Glutamatergic neuron (in vitro differentiated cells): ENCODE measurements at places on chromosomes 1 and 21. TPM values are rescaled to one million over a fixed set of nuclear protein-coding genes. Genes with fewer than 3 reads are reported as not detected.

DNA sequence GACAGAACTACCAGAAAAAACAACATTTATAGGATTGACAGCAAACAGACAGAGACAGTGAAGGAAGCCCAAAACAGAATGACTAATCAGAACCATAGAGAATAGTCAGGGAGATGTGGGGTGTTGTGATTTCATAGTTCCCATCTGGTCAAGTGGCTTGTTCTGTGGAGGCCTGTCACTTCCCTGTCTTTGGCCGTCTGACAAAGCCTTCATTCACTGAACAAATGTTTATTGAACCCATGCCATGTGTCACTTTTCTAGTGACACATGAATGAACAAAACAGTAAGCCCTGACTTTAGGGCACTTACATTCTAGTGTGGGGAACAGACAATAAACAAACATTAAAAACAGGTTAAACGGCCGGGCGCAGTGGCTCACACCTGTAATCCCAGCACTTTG is 3.2 kb upstream of the SRRM1 start:
- DNase-seq, result no peak
- H3K27ac ChIP-seq, result no peak overlapping the region
- peaks cover 9% of the 10 kb centered on the region for H3K27me3 ChIP-seq
- no peaks in the 10 kb centered on the region for H3K36me3 ChIP-seq

TBX19 gene
- total RNA-seq, result 0.78 TPM

DNA sequence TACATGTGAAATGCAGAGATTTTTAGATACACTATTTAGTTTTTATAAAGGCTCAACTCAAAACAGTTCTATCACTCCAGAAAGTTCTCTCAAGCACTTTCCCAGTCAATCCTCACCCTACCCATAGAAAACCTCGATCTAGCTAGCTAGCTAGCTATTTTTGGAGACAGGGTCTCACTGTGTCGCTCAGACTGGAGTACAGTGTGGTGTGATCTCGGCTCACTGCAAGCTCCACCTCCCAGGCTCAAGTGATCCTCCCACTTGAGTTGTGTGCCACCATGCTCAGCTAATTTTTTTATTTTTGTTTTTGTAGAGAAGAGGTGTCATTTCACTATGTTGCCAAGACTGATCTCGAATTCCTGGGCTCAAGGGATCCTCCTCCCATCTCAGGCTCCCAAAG is 236.9 kb downstream of the RERE start:
- DNase-seq, result no peak
- H3K36me3 ChIP-seq, result no peaks in the 10 kb centered on the region
- no peaks in the 10 kb centered on the region for H3K27me3 ChIP-seq
- H3K4me3 ChIP-seq, result no peak overlapping the region
- H3K4me1 ChIP-seq, result peaks cover 40% of the 10 kb centered on the region

AMIGO1 gene
- 8.0 TPM for total RNA-seq

- H3K27ac ChIP-seq, result no peak overlapping the region
- H3K27me3 ChIP-seq, result no peaks in the 10 kb centered on the region
- H3K4me3 ChIP-seq, result no peak overlapping the region
- no peaks in the 10 kb centered on the region for H3K36me3 ChIP-seq
- no peaks in the 10 kb centered on the region for H3K4me1 ChIP-seq
Measured at GRCh38 chr1:89540406-89540970, 15.9 kb downstream of the LRRC8B start.

CELA2B gene
- not detected for total RNA-seq

- peak; percentile 29 for DNase-seq
- peaks cover 2% of the 10 kb centered on the region for H3K27me3 ChIP-seq
- H3K4me1 ChIP-seq, result peaks cover 16% of the 10 kb centered on the region
- no peak overlapping the region for H3K4me3 ChIP-seq
- H3K27ac ChIP-seq, result peak overlapping the region; percentile 8
- H3K36me3 ChIP-seq, result no peaks in the 10 kb centered on the region
Measured at GRCh38 chr21:36429947-36430546, 44.9 kb downstream of the CHAF1B start.

DNA sequence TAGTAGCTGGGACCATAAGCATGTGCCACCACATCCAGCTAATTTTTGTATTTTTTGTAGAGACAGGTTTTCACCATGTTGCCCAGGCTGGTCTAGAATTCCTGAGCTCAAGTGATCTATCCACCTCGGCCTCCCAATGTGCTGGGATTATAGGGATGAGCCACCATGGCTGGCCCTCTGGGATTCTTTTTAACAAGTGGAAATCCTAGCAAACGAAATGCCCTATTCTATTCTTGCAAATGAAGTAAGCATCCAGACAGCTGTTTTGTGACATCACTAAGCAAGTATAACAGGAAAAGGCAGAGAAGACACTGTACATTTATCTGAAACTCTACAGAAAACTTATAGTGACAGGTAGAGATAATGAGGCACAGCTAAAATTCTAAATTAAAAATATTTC is 86.4 kb downstream of the DDAH1 start:
- no peak for DNase-seq
- no peaks in the 10 kb centered on the region for H3K4me1 ChIP-seq
- peaks cover 9% of the 10 kb centered on the region for H3K36me3 ChIP-seq
- H3K27ac ChIP-seq, result no peak overlapping the region
- no peaks in the 10 kb centered on the region for H3K27me3 ChIP-seq
- H3K4me3 ChIP-seq, result no peak overlapping the region

PROK1 gene
- total RNA-seq, result not detected

IL22RA1 gene
- total RNA-seq, result not detected

- H3K4me1 ChIP-seq, result peaks cover 2% of the 10 kb centered on the region
- H3K4me3 ChIP-seq, result no peak overlapping the region
- H3K27ac ChIP-seq, result no peak overlapping the region
Measured at GRCh38 chr1:3266870-3267549, 187.5 kb upstream of the ARHGEF16 start.

KIF2C gene
- total RNA-seq, result 8.6 TPM

DNA sequence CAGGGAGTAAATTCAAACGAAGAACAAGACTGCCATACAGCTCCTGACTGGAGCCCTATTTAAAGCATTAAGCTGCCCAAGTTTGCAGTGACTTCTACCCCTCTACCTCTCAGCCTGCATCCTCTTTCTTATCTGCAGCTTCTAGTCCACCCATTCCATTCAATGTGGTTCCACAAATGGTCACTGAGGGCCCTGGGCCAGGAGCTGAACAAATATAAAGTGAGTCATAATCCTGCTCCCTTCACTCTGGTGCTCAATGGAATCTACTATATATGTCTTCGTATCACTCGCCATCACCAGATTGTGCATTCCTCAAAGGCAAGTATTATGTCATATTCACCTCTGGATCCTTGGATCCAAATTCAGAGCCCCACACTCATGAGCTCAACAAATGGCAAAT is 398.7 kb downstream of the BRINP2 start:
- DNase-seq, result no peak
- H3K36me3 ChIP-seq, result no peaks in the 10 kb centered on the region
- H3K4me1 ChIP-seq, result no peaks in the 10 kb centered on the region
- H3K4me3 ChIP-seq, result no peak overlapping the region
- H3K27ac ChIP-seq, result no peak overlapping the region
- H3K27me3 ChIP-seq, result no peaks in the 10 kb centered on the region
